Epithelial cell of proximal tubule (primary cell): ENCODE measurements at places on chromosomes 16 and 17. TPM values are rescaled to one million over a fixed set of nuclear protein-coding genes. Genes with fewer than 3 reads are reported as not detected.

USP32 gene
- total RNA-seq = 18.7 TPM in 2 replicates

GAS2L2 gene
- total RNA-seq = not detected in 2 replicates

TSPAN10 gene
- total RNA-seq = 0.14 and 0.29 TPM in 2 replicates

DNA sequence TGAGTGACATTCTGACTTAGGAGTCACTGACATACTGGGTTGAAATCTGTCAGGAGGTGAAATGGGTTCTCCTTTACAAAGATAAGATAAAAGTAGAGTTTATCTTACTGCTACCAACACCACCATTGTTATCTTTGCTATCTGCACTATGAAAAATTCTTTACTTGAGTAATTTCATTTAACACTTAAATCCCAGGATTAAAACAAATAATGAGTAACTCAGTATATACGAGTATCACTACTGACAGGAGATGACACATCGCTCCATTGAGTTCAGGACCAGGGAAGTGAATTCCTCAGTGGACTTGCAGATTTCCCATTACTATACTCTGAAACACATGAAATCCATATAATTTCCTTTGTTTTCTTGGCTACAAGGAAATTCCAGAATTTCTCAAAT lies 242.1 kb upstream of the NLRP1 start:
- no peak for DNase-seq

GRCh38 chr17:75845058-75845711 lies 981 bp upstream of the UNC13D start:
- no peak for DNase-seq

- peak; percentile 63 for DNase-seq
Observed at GRCh38 chr17:19317359-19318095, 45.0 kb downstream of the B9D1 start.

- no peak for DNase-seq
Observed at GRCh38 chr16:57025941-57026777, 36.8 kb downstream of the NLRC5 start.

GRCh38 chr16:61564716-61565115 lies 471.5 kb downstream of the CDH8 start:
- no peak for DNase-seq

DNA sequence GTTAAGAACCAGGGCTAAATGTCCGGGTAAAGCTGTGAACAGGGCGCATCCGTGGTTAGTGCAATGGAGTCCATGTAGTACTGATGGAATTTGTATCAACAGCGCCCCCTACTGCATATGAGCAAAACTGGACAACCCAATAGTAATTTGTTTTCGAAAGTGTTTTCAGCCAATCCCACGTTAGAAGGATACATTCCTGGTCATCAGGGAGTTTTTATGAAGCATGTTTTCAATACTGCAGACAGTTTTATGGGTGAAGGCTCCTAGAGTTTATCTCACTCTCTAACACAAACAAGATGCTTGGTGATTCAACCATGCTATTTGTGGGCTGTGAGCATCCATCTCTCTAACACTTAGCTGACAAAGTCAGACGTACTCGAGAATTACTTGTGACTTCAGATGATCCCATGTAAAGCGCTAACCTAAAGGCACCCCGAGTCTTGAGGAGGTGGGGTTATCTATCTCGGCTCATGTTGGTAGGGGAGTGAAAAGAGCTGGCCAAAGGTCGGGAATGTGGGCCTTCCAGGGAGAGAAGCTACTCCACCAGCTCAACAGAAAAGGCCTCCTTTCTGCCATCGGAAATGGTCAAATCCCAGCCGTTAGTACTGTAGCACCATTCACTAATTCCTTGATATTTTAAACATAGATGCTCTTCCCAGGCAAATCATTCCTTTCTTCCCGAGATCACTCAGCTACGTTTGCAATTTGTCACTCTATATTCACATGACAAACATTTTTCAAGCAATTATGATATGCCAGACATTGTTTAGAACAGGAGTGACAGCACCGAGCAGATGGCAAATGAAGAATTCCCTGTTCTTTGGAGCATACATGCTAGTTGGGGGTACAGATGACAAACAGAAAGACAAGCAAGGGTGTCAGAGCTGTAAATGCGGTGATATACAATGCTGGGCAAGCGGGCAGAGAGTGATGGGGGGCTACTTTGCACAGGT lies 46.9 kb upstream of the HNF1B start:
- DNase-seq = peak; percentile 82

DNA sequence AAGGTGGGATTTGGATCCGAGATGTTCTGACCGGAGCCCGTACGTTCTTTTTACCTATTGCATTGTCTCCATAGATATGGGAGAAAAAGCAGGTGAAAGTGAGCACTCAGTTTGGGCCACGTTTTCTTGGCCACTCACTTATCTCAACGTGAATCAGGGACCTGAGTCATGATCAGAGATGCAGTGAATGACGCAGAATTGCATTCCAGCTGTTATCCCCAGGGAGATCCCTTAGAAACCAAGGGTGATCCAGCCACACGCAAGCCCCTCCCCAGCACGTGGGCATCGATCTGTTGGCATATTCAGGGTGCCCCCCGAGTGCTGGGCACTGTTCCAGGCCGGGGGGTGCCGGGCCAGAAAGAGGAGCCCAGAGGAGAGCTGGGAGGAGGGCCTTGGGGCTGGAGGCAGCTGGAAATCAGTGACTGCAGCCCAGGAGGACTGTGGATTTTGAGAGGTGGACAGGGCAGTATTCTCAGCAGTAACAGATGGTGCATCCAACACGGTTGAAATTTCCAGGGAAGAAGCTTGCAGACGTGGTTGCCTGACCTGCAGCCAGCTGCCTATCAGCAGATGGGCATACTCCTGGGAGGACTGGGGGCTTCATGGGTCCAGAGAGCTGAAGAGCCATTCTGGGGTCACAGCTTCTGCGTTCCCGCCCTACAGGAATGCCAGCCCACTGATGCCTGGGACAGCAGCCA lies 87.2 kb upstream of the CACNG5 start:
- DNase-seq = no peak

DNA sequence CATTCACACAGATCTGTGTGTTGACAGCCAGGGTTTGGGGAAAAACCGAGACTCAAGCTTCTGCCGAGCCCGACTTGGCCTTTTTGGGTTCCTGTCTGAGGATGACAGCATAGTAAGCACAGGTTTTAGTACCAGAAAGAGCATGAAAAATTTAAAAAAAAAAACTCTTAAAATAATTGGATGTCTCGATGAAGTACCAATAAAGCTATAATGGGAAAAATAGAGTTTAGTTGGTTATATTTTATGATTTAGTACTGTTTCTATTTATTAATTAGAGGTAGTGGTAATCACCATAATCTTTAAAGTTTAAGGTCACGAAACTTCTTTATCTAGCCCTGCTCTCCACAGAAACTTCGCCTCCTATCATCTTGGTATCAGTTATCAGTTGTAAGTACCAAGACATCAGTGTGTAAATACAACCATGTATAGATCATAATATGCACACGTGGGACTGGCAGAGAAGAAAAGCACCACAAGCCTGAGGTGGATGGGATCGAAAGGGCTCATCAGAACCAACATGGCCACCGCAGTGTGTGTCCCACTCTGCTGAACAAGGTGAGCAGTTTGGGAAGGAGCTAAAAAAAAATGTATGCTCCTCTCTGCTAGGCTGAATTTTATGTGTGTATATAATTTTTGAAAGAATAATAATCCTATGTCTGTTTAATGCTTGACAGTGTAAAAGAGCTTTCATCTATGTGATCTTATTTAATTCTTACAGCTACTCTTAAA lies 14.4 kb upstream of the EEF2K start:
- DNase-seq = no peak

- DNase-seq = no peak
Observed at GRCh38 chr17:45129940-45130680, 2.2 kb downstream of the PLCD3 start.

- DNase-seq = no peak
Observed at GRCh38 chr17:48261297-48261880, 153.8 kb downstream of the SNX11 start.

GRCh38 chr16:79599837-79600637 lies 500 bp downstream of the MAF start:
- no peak for DNase-seq

DNA sequence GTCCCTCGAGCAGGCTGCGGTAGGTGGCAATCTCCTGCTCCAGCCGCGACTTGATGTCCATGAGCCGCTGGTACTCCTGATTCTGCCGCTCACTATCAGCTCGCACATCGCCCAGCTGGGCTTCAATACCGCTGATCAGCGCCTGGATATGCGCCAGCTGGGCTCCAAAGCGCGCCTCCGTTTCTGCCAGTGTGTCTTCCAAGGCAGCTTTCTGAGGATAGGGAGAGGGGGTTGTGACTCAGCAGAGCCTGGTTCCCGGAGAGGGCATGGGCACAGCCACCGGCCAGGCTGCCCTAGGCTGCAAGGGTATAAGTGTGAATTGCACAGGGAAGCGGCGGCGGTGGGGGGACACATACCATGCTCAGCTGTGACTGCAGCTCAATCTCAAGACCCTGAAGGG lies 4.3 kb downstream of the KRT19 start:
- DNase-seq = no peak

DNA sequence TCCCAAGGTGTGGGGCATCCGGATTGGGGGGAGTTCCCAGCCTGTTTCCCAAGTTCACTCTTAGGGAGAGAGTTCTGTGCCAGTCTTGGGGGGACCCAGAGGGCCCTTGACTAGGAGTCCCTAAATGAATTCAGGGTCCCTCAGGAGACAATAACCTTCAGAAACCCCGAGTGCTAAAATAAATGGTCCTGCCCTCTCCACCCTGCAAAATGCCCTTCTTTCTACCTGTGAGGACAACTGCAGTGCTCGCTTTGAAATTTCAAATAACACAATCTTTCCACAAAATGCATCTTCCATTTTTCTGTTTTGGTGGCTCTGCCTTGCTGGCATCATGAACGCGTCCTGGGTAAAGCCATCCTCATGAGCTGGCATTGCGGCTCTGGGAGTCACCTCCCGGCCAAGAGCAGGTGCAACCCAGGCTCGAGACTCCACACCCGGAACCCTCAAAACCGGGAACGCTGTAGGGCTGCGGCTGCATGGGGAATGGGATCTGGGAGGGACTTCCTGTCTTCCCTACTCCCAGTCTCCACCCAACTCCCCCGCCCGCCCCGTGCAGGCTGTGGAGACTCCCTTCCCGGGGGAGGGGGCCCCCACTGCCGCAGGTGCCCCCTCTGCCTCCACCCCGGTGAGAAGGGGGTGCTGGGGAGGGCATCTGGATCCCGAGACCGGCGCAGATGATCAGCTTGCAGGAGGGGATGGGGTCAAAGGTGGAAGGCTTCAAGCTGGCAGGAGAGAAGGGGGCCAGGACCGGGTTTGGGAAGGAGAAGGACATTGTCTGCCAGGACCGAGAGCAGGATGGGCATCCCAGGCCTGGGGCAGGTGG lies at the start of gene ZNF205:
Gene ZNF205, plus strand, starts transcription at position 529 of the 823 bp plus-strand sequence. CDS start 845 bp downstream, outside the sequence.
- DNase-seq = no peak
